ENCODE measurements at places on chromosomes 4 and X.

DNA sequence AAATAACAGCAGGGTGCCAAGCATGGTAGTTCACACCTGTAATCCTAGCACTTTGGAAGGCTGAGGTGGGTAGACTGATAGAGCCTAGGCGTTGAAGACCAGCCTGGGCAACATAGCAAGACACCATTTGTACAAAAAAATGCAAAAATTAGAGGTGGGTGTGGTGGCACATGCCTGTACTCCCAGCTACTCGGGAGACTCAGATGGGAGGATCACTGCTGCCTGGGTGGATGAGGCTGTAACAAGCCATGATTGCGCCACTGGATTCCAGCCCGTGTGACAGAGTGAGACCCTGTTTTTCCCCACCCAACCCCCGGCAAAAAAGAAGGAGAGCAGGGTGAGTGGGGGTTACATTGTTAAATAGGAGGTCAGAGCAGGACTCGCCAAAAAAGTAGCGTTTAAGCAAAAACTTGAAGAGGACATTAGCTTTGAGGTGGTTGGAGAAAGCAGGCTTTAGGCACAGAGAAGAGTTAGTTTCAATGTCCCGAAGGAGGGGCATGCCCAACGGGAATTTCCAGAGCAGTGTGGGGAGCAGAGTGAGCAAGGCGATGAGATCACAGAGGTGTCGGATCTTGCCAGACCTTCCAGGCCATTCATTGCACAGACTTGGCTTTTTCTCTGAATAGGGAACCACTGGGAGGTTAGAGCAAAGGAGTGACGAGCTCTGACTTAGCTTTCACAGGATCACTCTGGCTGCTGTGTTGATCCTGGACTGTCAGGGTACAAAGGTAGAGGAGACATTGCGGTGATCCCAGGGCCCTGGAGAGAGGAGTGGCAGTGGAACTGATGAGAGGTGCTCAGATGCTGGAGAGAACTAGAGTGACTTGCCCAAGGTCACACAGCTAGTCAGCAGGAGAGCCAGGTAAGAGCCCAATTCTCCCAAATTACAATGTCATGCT is 70.6 kb downstream of the TRAPPC11 start:
- no peak for DNase-seq

DNA sequence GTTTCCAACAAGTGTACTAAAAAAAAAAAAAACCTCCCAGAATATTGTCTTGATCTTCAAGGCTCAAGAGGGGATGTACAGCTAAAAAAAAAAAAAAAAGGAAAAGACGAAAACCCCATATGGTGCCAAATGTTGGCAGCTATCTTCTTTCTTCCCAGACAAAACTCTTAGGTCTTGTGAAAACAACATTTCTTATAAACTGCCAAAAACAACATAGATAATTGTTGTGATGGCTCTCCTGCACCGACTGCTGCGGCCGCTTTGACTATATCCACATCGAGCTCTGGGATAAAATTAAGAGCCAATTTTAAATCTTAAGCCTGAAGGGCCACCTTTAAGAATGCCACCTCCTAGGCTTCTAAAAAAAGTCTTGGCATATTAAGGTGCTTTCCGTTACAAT is 23.5 kb downstream of the PDGFC start:
- no peak for DNase-seq

DNA sequence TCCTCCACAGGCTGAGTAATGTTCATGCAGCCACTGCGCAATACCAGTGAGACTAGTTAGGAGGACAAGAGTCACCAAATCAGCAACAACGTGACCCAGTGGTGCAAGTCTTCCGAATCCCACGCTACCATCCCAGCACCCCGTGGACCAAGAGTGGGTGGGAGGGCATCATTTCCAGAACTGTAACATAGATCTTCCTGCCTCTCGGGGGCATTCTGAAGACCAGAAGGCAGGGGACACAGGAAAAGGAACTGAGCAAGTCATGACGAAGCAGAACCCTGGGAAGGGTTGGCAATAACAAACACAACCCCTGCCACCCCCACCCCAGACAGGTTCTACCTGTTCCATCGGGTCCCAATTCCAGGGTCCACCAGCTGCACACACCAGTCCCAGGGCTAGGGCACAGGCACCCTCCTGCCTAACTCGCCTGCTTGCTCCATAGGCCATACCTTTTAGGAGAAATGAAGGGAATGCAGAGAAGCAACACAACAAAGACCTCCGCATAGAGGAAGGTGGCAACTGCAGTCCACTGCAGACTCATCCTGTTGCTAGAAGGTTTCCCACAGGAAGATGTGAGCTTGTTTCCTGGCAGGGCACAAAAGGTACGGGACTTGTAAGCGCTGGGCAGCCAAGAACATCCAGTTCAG is 1.4 kb downstream of the BCAP31 start:
- no peak for DNase-seq

GRCh38 chrX:53356186-53356585 is 66.3 kb downstream of the SMC1A start:
- DNase-seq, result no peak

- no peak for DNase-seq
Measured at GRCh38 chrX:136176399-136176825, 29.1 kb downstream of the FHL1 start.

- no peak for DNase-seq
Measured at GRCh38 chr4:48193096-48193836, 59.2 kb upstream of the TXK start.

GRCh38 chr4:118141240-118141639 is 107.0 kb downstream of the NDST3 start:
- DNase-seq, result no peak

- DNase-seq, result no peak
Measured at GRCh38 chr4:15884666-15885065, 53.9 kb downstream of the FGFBP1 start.

GRCh38 chr4:164383058-164383357 is 370.9 kb upstream of the SMIM31 start:
- no peak for DNase-seq

DNA sequence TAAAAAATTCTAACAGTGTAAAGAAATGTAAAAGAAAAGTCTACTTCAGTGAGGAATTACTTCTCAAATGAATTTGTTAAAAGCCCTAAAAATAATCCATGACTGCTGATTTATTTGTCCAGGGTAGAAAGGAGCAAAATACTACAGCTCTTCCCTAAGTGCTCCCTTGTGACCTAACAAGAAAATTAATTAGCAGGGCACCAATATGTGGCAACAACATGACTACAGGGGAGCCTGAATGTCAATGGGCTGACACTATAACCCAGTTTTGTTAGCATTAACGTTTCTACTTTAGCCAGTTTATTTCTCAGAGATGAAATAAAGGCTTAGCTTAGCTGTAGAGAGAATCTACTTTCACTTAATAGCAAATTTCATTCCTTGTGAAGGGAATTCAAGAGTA is 918.9 kb upstream of the EPHA5 start:
- no peak for DNase-seq

DNA sequence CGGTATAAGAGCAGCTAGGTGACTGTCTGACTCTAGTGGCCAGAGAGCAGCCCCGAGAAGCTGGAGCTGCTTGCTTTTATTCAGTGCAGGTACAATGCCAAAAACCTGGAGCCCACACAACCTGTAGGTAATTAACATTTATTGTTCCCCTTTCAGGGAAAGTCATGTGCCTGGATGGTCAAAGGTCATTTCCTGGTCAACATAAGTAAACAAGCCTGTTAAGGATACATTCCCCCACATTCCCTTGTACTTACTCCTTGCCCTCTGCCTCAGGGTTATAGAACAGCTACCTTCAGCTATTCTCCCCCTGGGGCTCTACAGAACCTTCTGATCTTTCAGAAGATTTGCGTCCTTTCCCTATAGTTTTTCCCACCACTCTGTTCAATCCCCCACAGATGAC is 253.4 kb downstream of the TMA16 start:
- no peak for DNase-seq

GRCh38 chrX:9622128-9622527 is 143.5 kb downstream of the GPR143 start:
- no peak for DNase-seq

DNA sequence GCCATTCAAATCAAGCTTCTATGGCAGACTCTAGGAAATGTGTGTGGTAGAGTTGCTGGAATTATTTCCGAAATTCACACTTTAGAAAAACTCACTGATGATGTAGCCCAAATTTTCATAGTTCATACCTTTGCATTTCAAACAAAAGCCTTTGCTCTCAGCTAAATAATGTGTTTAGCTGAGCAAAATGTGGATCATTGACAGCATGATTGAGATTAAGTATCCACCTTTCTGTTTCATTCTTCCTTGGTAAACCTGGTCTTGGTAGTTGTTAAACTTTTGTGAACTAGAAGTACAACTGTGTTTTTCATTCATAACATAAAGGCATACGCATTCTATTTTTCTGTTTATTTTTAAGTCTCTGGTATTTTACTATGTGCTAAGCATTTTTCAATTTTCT is 7.2 kb downstream of the PCDH7 start:
- no peak for DNase-seq

- DNase-seq, result no peak
Measured at GRCh38 chr4:168868044-168868781, 141.8 kb downstream of the CBR4 start.

GRCh38 chrX:120617996-120618630 is 11.7 kb downstream of the C1GALT1C1 start:
- DNase-seq, result no peak

DNA sequence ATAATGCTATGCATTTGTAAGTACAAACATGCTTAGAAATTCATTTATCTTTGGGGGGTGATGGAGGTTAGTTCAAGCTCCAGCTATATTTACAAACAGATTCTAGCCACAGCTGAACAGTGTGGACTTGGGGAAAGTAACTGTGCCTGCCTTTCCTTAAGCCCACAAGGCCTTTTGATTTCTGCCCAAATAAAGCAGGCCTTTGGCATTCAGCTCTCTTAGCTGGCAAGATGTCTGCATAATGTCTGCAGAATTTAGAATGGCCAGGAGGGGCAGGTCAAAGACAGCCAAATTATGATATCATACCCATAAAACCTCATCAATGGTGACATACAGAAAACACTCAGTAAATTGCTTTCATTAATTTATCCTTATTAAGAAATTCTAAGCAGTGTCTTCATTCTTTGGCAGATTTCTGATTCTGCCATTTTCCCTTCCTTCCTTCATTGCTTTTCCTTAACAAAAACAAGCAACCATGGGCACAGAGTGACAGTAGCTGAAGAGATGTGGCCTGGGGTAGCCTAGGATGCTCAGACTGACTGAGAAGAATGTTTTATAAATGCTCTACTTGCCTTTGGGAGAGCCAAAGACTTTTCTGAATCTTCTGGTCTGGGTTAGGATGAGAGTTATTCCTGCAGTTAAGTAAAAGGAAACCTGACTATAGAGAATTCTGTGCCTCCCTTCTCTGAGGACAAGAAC is 538.7 kb upstream of the NR3C2 start:
- no peak for DNase-seq

DNA sequence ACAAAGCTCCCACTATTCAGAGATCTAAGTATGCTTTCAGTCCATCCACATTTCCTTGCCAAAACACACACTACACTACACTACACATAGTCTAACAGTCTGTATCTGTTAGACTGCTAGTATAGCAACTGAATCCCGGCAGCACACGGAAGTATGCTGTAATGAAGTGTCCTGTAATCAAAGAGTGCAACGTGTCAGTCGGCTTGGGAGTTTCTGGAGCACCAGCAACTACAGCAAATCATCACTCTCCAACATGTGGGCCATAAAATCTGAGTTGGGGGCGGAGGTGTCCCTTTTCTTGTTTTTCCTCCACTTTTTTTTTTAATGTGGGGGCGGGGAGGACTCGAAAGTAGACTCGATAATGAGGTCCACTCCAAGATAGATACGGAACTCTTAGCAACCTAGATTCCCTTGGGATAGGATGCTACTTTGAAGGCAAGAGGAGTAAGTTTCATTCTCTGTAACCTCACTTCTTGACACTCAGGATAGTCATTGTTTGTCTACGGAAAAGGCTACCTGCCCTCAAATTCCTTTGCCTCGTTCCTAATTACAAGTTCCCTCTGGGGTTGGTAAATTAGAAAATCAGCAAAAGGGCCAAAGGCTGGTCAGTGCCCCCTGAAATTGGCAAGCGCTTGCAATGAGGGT is 722 bp downstream of the SLC10A7 start:
- peak; percentile 19 for DNase-seq

DNA sequence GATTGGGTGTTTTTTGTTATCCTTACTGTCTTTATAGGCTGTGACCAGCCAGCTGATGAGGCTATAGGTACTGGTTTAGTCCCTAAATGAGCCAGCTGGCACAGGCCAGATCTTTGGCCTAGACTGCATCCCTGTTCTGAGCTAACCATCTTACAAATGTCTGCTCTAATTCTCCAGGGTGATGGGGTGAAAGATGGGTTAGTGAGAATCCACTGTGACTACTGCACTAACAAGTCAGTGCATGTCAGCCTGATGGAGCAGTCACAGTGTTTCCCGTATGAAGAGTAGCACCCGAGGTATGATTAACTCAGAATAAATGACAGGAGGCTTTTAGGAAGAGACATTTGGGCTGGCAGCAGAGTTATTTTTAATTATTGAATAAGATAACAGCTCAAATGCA is 181.0 kb downstream of the DCTD start:
- DNase-seq, result no peak

- no peak for DNase-seq
Measured at GRCh38 chrX:69615342-69615741, 571 bp upstream of the EDA start.

Measured in NCI-H1092 treated with DMSO at 0.1 percent for 48 hours (cell line).